ENCODE measurements at places on chromosomes 7 and 10. TPM values are rescaled to one million over a fixed set of nuclear protein-coding genes. Genes with fewer than 3 reads are reported as not detected.

Gene UCN3
- not detected for total RNA-seq

Gene MPP7
- total RNA-seq = 10.7 TPM

Gene FMC1
- total RNA-seq = 32.6 TPM

Gene ACTR3C
- total RNA-seq = 2.7 TPM

Gene AKR1C1
- total RNA-seq = 206 TPM

Gene AASS
- total RNA-seq = 9.2 TPM

Gene ASL
- total RNA-seq = 2.5 TPM

Gene COL28A1
- 2.4 TPM for total RNA-seq

Gene SEC31B
- 1.7 TPM for total RNA-seq

Gene OR2A42
- total RNA-seq = 0.33 TPM

Gene NPC1L1
- 0.07 TPM for total RNA-seq

Gene C10orf67
- not detected for total RNA-seq

DNA sequence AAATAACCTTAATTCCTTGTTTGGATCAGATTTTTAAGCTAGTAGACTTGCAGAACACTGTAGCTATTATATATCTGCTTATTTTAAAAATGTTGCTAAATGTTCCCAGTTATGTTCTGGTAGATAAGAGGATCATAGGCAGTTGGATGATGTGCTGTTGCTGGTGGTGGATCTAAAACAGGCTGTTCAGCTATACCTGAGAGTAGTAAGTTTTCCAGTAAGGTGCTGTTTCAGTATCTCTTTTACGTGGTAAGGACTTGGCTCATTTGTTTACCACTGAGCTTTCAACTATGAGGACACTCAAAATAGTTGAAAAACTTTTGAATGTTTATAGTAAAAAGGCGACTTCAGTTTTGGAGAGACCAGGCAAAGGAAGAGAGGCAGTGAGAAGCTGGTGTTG lies 180.9 kb downstream of the CDK14 start:
- DNase-seq = no peak

- DNase-seq = peak; percentile 99
Observed at GRCh38 chr10:103648636-103649532, 155.4 kb downstream of the NEURL1 start.

DNA sequence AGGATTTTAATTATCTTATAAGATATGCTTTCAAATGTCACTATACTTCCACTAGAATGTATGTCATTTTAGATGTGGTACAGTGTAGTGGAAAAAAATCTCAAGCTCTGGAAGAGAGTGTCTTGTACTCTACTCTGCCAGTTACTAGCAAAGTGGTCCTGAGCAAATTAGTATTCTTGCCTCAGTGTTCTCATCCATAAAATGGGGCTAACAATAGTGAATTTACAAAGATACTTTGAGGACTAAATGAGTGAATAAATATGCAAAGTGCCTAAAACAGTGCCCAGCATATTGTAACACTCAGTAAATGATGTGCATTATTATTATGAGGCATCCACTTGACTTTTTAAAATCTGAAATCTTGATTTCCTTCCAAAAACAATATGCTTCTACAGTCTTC lies 488.9 kb upstream of the PHF14 start:
- DNase-seq = no peak

DNA sequence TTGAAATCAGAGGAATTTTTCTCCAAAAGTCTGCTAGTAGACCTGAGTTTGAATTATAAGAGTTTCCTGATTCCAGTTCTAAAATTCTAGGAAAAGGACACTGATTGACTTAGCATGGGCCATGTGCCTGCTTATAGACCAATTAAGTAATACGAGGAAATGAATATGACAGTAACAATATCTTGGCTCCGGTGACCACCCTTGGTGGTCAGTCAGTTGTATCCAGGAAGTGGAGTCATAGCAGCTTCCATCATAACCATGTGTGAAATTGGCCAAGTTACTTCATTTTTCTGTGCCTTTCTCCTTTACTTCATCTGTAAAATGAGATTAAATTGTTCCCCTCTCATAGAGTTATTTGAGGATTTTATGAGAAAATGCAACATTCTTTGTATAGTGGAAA lies 66.9 kb downstream of the MTPAP start:
- DNase-seq = no peak

DNA sequence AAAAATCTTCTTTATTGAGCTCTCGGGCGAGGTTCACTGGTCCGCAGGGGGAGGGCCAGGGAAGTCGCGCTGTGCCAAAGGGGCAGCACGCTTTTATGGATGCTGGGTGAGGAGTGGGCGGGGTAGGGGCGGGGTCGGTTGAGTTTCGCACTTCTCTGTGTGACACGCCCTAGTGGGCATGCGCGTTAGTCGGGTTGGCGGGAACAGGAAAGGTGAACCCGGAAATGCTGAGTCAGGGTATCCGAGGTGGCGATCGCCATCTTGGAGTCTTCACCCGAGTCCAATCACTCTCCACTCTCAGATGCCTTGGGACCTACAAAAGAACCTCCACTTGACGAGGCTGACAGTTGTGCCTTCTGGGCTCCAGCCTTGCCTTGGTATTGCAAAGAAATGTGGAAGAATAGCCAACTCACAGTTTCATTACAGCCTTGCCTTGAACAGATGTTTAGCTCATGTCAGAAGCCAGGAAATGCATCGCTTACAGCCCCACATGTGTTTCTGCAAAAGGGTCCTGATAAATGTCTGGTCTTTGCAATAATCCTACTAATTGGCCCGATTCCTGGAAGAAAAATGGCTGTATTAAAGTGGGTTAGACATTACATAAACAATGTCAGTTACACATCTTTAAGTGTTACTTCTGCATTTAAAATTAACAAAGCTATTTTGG lies 64.1 kb downstream of the AHR start:
- no peak for DNase-seq

GRCh38 chr10:61888744-61889143 lies 12.8 kb upstream of the ARID5B start:
- no peak for DNase-seq

DNA sequence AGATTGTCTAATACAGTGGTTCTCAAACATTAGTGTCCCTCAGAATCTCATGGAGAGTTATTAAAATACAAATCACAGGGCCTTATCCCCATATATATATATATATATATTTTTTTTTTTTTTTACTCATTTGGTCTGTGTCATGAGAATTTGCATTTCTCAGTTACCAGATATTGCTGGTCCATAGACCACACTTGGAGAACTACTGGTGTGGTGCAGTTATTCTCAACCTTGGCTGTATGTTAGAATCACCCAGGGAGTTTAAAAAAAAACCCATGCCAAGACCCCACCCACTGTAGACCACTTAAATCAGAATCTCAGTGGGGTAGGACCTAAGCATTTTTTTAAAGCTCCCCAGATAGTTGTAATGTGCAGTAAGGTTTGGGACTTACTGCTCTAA lies 179.9 kb downstream of the AUTS2 start:
- DNase-seq = no peak

GRCh38 chr10:10223131-10223530 lies 794.5 kb upstream of the CELF2 start:
- no peak for DNase-seq

DNA sequence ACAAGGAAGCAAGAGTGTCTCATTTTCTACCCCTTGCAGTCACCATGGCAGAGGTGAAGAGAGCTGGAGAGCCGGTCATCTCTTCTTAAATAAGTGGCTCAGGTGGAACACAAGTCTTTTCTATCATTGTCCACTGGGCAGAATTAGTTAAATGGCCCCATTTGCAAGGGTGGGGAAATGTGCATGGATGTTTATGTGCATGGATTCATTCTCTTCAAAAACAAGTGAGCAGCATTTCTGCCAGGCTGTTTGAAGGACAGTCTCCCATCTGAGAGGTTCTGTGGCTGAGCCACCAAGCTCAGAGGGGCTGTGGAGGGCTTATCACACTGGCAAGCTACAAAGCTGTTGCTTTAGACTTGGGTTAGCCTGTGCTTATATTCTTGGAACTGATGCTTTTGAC lies 370.3 kb upstream of the MTPN start:
- no peak for DNase-seq

GRCh38 chr7:23299770-23300300 lies 696 bp downstream of the MALSU1 start:
- no peak for DNase-seq

GRCh38 chr10:33385686-33386085 lies 51.2 kb upstream of the NRP1 start:
- no peak for DNase-seq
